Ovary (tissue), 10 donors: ENCODE measurements at places on chromosomes 5 and 9. TPM values are rescaled to one million over a fixed set of nuclear protein-coding genes. Genes with fewer than 3 reads are reported as not detected.

DPP7 gene
- polyA plus RNA-seq = 88.7 TPM

PTGR1 gene
- polyA plus RNA-seq = 7.3 TPM

SPATA6L gene
- polyA plus RNA-seq = 0.69 TPM

PCDHGA2 gene
- polyA plus RNA-seq = 3.0 TPM

DNA sequence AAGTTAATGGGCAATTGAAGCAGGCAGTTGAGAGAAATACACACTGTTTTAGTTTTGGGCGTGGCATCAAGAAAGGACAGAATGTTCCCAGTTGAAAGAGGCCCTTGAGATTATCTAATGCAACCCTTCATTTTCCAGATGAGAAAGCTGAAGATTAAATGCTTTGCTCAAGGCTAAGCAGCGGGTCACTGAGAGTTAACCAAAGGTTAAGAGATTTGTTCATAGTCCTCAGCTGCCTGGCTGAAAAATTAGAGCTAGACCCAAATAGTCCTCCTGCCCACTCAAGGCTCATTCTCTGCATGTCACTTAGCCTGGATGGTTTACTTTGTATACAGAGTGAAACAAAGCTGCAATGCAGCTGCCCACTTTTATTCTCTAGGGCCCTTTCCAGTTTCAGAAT lies 46.7 kb upstream of the MAMDC2 start:
- no peaks in the 10 kb centered on the region for H3K27me3 ChIP-seq
- H3K27ac ChIP-seq = no peak overlapping the region
- peak; percentile 54 for DNase-seq
- peaks cover 9% of the 10 kb centered on the region for H3K4me1 ChIP-seq
- H3K4me3 ChIP-seq = no peak overlapping the region
- H3K36me3 ChIP-seq = no peaks in the 10 kb centered on the region

DNA sequence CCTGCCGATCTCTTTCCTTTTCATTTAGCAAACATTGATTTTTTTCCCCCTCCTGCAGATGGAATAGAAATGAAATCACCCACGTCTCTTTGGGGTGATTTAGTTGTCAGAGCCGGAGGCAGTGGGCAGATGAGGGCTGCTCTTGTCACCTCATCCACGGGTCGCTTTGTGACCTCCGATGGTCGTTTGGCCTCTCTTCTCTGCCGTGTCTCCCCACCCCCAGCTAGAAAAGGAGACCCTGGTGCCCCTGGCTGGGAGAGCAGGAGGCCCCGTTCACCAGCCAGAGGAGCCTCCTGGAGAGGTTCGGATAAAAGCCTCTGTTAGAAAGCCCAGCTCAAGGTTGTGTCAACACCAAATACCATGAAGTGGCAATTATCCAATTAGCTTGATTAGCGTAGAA lies 21.6 kb upstream of the RXRA start:
- no peak overlapping the region for H3K27ac ChIP-seq
- H3K4me1 ChIP-seq = no peaks in the 10 kb centered on the region
- no peak overlapping the region for H3K4me3 ChIP-seq
- DNase-seq = no peak

- peak; percentile 68 for DNase-seq
- no peak overlapping the region for H3K4me3 ChIP-seq
- H3K27me3 ChIP-seq = no peaks in the 10 kb centered on the region
- peaks cover 4% of the 10 kb centered on the region for H3K4me1 ChIP-seq
Observed at GRCh38 chr5:151085517-151086041, 4.7 kb upstream of the TNIP1 start.

DNA sequence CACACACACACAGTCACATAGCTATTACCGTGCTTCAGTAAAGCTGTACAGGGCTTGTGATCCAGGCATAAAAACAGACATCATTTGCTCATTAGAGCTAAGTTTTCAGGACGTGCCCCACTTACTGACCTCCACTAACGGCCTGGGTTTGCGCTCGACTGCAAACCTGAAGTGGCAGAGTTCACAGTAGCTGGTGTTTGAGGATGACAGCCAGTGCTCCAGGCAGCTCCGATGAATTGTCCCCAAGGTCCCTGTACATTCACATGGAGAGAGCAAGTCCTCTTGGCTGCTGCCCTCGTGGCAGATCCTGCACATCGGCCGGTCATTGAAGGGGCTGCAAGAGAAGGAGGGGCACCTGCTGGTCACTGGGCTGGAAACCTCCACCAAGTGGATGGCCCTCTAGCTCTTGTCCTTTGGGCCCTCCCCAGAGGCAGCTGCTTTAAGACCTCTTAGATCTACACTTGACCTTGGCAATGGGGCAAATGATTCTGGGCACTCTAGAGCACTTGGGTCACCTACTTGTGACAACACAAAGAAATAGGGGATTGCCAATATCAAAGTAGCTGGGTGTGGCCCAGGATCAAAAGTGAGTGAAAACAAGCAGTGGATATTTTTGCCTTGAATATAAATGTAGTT lies 115.4 kb downstream of the MARCHF3 start:
- no peaks in the 10 kb centered on the region for H3K4me1 ChIP-seq
- no peaks in the 10 kb centered on the region for H3K36me3 ChIP-seq
- H3K4me3 ChIP-seq = no peak overlapping the region
- H3K27me3 ChIP-seq = no peaks in the 10 kb centered on the region

DNA sequence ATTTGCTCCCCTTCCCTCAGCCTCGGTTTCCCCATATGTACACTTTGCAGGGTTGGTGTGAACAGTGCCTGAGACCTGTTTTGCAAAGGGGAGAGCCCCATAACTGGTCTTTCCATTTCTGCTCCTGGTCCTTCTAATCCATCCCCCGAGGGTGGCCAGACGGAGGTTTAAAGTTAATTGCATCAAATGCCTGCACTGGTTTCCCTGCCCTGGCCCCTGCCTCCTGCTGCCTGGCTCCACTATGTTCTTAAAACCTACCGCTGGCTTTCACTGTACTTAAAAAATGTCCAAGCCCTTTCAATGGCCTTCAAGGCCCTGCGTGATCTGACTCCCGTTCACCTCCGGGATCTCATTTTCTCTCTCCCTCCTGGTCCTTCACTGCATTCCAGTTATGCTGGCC lies 183.0 kb downstream of the RGS3 start:
- no peaks in the 10 kb centered on the region for H3K36me3 ChIP-seq
- H3K4me1 ChIP-seq = peaks cover 4% of the 10 kb centered on the region
- H3K4me3 ChIP-seq = no peak overlapping the region
- no peaks in the 10 kb centered on the region for H3K27me3 ChIP-seq
- no peak overlapping the region for H3K27ac ChIP-seq
- no peak for DNase-seq
